ENCODE measurements at places on chromosomes 3 and 15.

- no peak for DNase-seq
These were observed 29.4 kb downstream of the PLAAT1 start for GRCh38 chr3:193270451-193270850.

- DNase-seq = no peak
These were observed 5.2 kb downstream of the NIT2 start for GRCh38 chr3:100339786-100340185.

- DNase-seq = no peak
These were observed 74.8 kb downstream of the DCLK3 start for GRCh38 chr3:36689560-36689959.

GRCh38 chr3:100053951-100054620 lies 60.2 kb downstream of the FILIP1L start:
- DNase-seq = no peak

GRCh38 chr3:188706176-188706575 lies 465.6 kb upstream of the TPRG1 start:
- DNase-seq = no peak

DNA sequence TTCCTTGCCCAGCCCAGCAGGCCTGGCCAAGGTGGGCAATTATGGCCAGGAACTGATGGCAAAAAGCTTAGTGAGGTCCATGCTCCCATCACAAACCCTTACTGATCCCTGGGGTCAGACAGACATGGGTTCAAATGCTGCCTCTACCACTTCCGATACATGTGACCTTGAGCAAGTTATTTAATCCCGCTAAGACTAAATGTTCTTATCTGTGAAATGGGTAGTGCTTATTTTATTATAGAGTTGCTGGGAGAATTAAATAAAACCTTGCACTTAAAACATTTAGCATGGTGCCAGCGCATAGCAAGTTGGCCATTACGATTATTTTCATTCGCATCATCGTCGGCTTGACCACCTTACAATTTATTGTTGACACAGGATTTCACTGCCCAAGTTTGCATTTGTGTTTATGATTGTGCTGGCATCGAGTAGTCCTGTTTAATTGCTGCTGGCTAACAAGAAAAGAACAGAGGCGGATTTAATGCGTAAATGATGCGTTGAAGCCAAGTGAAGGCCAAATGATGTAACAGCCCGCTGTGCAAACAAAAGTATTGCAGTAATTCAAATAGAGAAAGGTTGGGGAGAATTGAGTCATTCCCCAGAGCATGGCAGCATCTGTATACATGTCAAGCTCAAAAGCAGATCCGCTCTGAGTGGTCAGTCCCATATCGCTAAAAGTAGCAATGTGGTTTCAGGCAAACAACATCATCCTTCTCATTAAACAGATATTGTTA lies 7.3 kb upstream of the FURIN start:
- no peak for DNase-seq

GRCh38 chr3:115635406-115635805 lies 12.1 kb downstream of the GAP43 start:
- DNase-seq = no peak

- peak; percentile 75 for DNase-seq
These were observed 15.6 kb upstream of the WNT7A start for GRCh38 chr3:13895155-13896105.

DNA sequence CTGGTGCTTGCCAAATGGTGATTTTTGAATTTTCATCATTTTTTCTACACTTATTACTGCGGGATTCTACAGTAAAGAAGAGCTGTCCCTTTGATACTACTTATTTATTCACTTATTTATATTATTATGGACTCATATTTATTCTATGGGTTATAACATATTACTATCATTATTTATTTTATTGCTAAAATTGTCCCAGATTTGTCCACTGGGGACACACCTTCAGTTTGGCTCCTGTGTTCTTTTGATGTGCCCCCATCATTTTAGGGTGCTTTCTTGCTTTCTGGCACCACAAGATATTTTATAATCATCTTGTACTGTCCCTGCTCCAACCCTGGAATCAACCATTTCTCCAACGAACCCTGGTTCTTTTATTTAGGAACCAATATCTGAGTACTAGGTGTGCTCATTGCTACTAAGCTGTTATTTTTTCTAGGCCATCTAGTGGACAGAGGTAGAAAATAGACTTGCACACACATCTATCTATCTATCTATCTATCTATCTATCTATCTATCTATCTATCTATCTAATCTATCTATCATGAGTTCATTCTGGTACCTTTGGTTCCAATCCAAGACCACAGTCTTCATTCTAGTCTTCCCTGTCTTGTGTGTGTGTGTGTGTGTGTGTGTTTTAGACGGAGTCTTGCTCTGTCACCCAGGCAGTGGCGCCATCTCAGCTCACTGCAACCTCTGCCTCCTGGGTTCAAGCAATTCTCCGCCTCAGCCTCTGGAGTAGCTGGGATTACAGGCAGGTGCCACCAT lies 16.0 kb downstream of the SLC22A14 start:
- DNase-seq = no peak

DNA sequence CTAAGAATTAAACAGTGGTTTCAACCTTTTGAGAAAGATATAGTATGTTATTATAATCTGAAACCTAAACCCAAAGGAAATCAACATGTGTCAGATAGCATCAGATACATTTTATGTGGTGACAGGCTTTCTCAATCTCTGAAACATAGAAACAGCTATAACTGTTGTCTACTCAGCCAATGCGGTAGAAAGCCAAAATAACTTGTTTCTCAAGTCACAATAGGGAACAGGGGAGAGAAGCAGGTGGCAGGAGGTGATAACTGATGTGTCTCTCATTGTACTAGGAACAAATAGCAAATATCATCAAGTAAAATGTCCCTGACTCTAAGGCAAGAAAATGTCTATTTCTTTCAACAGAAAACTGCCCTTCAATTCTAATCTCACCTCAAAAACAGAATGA lies 38.6 kb downstream of the DENND6A start:
- no peak for DNase-seq

DNA sequence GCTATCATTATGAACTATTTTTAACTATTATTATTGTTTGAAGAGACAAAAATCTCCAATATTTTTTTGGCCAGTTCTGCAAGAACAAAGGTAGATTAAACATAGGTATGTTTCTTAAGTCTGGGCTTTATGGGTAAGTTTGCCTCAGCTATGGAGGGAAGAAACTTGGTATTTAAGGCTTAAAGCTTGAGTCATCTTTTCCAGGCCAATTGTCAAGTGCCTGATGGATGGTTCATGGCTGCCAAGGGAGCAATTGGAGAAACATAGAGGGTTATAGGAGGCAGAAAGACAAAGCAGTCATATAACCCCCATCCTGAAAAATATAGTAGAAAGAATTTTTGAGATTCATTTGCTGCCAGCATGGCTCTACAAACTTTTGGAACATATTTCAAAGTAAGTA lies 7.2 kb upstream of the STAC start:
- DNase-seq = no peak

- no peak for DNase-seq
These were observed 3.8 kb downstream of the OR5K2 start for GRCh38 chr3:98501270-98501669.

DNA sequence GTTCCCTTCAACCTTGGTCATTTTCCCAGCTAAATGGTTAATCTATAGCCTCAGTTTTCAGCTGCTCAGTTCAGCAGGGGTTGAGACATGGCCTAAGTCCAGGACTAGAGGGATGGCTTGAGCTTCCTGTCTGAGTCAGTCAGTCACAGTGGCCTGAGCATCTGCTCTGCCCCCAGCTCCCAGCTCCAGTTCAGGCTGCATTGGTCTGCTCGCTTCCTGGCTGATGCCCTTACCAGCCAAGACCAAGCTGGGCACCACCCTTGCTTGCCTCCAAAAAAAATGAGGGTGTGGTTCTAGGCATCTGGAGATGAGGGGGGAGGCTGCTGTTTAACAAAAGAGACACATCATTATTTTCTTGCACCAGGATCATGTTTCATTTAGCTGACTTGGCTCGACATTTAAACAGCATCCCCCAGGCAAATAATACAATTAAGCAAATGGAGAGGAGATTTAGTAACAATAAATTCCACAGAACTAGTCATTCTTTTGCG lies 70.7 kb downstream of the WNT5A start:
- DNase-seq = no peak

- no peak for DNase-seq
These were observed 1.1 kb downstream of the CLCN2 start for GRCh38 chr3:184360070-184360928.

DNA sequence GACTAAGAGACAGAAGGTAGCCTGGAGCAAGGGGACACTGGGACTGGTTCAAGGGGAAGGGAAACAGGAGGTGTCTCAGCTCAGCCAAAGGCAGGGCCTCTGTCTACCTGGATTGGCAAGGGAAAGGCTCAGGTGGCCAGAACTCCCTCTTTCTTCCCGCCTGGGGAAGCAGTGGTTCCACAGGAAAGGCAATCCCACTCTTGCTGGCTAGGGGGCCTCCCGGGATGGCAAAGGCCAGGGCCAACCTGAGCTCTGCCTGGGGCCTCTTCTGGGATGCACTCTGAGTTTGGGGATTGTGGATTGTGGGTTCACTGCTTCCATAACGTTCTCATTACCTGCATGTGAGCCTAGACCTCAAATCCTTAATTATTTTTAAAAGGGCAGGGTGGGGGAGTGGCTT lies 13.0 kb upstream of the PARP6 start:
- no peak for DNase-seq

DNA sequence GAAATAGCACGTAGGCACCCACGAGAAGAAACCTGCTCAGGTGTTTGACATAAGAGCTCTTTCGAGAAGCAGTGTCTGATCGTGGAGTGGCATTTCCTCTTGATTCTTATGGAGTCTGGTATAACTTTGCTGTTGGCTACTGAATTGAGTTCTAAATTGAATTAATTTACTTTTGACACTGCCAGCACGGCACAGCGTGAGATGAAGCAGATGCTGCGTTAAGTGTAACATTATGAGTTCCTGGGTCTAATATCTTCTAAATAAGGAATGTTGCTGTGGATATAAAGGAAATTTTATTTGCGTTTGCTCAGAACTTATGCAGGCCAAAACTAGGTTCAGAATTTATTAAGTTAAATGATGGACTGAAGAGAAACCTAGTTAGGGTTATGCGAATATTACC lies 919.9 kb downstream of the TUSC7 start:
- no peak for DNase-seq

- no peak for DNase-seq
These were observed 201.0 kb upstream of the WNT5A start for GRCh38 chr3:55688154-55688553.

DNA sequence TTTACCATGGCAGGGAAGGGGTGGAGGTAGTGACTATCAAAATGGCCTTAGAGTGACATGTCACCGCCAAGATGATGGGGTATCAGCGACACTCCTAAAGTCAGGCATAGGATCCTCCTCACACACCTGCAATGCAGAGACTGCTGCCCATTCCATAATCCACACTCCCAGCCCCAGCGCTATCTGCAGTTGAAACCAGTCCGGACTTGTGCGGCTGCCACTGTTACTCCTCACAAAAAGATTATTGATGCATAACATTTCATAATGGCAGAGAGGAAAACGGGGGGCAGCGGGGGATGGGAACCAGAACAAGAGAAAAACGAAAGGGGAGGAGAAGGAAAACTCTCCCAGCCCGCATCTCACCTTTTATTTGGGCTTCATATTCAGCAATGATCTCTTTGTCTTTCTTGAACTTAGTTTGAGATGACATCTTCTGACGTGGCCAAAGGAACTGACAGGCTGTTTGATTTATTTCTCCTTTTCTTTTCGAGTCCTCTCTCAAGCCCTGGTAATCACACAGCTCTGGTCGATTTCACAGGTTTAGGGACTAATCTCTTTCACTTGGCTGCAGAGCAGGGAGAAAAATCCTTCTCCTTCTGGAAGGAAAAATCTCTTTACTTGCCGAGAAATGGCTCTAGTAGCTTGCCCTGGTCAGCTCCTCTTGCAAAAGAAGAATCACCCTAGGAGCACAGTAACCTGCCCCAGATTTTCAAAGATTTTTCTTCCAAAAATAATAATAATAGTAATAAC lies 749 bp downstream of the SRGAP3 start:
- DNase-seq = no peak

GRCh38 chr15:46946953-46947352 lies 770.4 kb upstream of the SEMA6D start:
- DNase-seq = no peak

DNA sequence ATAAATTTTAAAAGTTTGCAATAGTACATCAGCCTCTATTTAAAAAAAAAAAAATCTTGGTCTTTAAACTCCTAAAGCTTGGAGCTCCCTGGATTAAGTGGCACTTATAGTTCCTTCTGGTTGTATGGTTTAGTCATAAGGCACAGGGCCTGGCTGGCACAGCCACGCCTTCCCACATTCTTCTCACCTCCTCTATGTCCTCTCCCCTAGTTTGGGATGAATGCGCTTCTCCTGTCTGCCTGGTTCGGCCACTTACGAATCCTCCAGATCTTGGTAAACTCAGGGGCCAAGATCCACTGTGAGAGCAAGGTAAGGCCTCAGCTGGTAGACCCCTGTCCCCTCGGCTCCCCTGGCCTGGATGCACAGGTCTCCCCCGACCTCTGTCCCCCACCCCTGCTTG lies 10.0 kb downstream of the ANKDD1A start:
- DNase-seq = no peak

GRCh38 chr3:190001426-190001825 lies 119.3 kb downstream of the P3H2 start:
- DNase-seq = no peak

DNA sequence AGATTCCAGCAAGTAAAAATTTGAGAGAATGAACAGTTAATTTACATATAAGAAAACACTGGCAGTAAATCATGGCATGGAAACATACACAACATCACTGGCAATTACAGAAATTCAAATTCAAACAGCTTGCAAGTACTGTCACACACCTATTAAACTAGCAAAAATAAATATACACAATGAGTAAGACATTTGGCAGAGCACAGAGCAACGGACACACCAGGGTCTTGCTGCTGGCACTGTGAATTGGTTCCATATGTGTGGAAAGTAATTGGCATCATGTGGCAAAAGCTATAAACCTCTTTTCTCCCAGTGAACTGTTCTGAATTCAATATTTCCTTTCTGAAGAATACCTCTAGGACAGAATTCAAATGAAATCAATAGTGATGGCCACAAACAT lies 78.3 kb downstream of the LRRK1 start:
- DNase-seq = no peak

GRCh38 chr15:91855241-91855640 lies 1.7 kb downstream of the SLCO3A1 start:
- DNase-seq = no peak

GRCh38 chr15:76961268-76962011 lies 29.9 kb downstream of the RCN2 start:
- no peak for DNase-seq
